Renal cortical epithelial cell (primary cell): ENCODE measurements at places on chromosomes 3 and 15. TPM values are rescaled to one million over a fixed set of nuclear protein-coding genes. Genes with fewer than 3 reads are reported as not detected.
A peak's percentile ranks its signal among the peaks of the same experiment; 100 is the strongest.

GRCh38 chr3:58563386-58564035, 13.7 kb downstream of the FAM107A start:
- peak; percentile 65 for DNase-seq

GRCh38 chr3:88142094-88142624, 7.6 kb upstream of the C3orf38 start:
- peak; percentile 58 for DNase-seq

Gene ADAMTSL3
- total RNA-seq, result 11.1 and 20.7 TPM in 2 replicates

DNA sequence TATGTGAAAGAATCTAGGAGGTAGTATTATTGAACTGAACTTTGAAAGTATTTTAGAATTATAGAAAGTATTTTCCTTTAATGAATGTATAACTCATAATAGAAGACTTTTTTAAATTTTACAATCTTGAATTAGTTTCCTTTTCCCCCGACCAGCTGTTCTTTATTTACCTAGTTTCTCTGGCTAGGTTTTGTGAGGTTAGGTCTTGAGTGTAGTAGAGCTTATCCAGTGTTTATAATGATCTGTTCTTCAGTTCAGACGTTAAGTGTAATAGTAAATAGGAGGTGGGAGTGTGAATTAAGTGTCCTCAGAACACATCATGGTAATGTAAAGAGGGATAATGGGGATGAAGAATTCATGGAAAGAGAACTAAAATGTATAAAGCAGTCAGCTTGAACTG, 93.8 kb downstream of the MYRIP start:
- no peak for DNase-seq

GRCh38 chr3:171860830-171861535, 17.8 kb downstream of the TMEM212 start:
- DNase-seq, result no peak

Gene BCL2A1
- total RNA-seq, result 9.9 TPM in 1 of 2 replicates, not detected in the other

DNA sequence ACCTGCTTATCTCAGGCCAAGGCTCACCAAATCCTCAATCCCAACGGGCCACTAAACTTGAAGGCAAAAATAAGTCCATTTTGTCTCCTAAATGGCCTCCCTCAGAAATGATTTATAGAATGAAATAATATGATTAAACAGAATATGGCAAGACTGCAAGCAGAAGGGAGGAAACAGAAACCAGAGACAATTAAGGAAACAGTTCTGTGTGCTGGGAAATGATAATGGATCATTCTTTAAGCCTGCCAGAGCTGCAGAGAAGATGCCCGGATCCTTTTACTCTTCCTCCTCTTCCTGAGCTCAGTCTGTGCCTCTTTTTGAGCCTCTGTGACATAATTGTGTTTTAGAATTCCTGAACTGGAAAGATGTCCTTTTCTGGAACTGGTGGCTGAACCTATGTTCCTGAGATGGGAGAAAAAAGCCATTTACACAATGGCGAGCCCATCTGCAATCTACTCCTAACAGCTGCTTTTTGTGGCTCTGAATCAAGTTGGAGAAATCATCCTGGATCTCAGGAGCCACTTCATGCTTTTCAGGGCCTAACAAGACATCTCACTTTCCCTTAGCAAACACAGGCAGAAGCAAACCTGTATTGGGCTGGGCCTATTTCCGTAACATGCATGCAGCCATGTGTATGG, 2.8 kb upstream of the ABHD2 start:
- DNase-seq, result no peak

- peak; percentile 9 for DNase-seq
These were observed 9.8 kb upstream of the TXNRD3 start for GRCh38 chr3:126664591-126665214.

DNA sequence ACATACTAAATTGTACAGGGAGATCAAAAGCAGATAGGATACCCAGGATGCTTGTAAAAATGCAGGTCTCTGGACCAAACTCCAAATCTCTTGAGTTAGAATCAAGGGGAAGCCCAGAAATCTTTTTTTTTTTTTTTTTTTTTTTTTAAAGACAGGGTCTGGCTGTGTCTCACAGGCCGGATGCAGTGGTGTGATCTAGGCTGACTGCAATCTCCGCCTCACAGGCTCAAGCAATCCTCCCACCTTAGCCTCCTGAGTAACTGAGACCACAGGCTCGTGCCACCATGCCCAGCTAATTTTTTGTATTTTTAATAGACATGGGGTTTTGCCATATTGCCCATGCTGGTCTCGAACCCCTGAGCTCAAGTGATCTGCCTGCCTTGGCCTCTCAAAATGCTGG, 373.5 kb downstream of the SHQ1 start:
- DNase-seq, result no peak

Gene IQCF5
- total RNA-seq, result not detected in 2 replicates

Gene PPP2R3A
- total RNA-seq, result 36.6 and 98.2 TPM in 2 replicates

- peak; percentile 14 for DNase-seq
These were observed 247.8 kb downstream of the IL5RA start for GRCh38 chr3:2862366-2862765.

- DNase-seq, result peak; percentile 16
These were observed 172.1 kb upstream of the LRRN1 start for GRCh38 chr3:3627114-3627513.

Gene SERPINI2
- total RNA-seq, result not detected in 2 replicates

- DNase-seq, result no peak
These were observed 36.0 kb downstream of the TSPAN3 start for GRCh38 chr15:77034695-77035489.

Gene SH3BP5
- total RNA-seq, result 7.7 and 12.9 TPM in 2 replicates

GRCh38 chr3:50122071-50122470, 33.1 kb upstream of the SEMA3F start:
- no peak for DNase-seq

GRCh38 chr3:186991470-186991869, 61.1 kb downstream of the ST6GAL1 start:
- no peak for DNase-seq

DNA sequence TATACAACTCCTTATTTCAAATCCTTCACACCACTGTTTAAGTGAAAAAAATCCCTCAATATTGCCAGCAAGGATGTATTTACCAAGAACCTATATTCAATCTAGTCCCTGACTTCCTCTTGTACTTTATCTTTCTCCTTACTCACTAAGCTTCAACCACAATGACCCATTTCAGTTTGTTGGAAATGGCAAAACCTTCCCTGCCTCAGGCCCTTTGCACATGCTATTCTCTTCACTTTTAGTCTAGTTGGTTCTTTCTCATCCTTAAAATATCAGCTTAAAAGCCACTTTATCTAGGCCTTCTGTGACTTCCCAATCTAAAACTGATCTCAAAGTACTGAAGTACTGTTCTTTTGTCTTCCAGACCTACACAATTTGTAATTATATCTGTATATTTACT, 81.3 kb upstream of the ACTC1 start:
- DNase-seq, result no peak

GRCh38 chr3:16595778-16596177, 9.4 kb downstream of the DAZL start:
- DNase-seq, result no peak

Gene FOXL2NB
- total RNA-seq, result 0.87 and 2.9 TPM in 2 replicates

GRCh38 chr15:67146234-67146633, 80.8 kb downstream of the SMAD3 start:
- peak; percentile 52 for DNase-seq

- no peak for DNase-seq
These were observed 29.1 kb upstream of the ST6GAL1 start for GRCh38 chr3:186901135-186901734.

GRCh38 chr3:138114431-138114918, 933 bp downstream of the DZIP1L start:
- DNase-seq, result peak; percentile 33

Gene DPPA2
- total RNA-seq, result 0.35 TPM in 1 of 2 replicates, not detected in the other

DNA sequence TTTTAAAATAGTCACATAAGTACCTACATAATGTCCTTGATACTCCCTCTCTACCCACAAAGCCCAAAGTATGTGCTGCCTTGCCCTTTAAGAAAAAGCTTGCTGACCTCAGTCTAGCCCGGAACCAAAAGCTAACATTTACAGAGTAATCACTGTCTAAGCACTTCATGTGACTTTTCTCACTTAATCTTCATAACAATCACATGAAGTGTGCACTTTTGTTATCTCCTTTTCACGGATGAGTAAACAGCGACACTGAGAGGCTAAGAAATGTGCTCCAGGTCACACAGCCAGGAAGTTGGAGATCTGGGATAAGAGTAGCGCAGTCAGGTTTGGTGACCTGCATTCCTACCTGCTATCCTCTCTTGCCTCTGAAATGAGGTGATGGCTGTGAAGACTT, 194.0 kb downstream of the ITPR1 start:
- peak; percentile 27 for DNase-seq

- no peak for DNase-seq
These were observed 61.1 kb downstream of the GRIP2 start for GRCh38 chr3:14478956-14479550.

DNA sequence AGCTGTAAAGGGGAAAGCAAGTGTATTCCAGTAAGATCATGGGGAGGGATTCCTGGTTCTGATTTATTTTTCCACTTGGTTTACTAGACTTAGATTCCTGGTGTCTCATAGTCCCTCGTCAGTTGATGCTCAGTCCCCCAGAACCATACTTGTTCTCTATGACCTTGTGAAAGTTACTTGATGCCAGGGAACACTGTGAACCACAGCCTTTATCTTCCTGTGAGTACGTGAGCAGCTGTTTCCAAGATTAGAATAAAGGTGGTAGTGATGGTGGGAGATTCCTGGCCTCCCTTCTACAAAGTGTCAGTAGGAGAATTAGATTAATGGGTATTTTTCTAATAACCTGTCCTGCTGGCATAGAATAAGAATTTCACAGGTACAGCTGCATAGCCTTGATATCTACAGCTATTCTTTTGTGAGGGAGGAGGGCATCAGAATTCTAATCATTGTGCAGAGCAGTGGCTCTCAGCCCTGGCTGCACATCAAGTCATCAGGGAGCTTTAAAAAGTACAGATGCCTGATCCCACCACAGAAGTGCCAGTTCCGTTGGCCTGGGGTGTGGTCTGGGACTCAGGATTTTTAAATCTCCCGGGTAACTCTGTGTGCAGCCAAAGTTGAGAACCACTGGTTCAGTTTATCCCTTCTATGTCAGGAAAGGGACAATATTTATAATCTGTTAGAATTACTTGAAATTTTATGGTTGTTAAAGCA, 20.0 kb downstream of the GPD1L start:
- DNase-seq, result no peak

GRCh38 chr3:108017587-108017986, 73.2 kb downstream of the CD47 start:
- no peak for DNase-seq

DNA sequence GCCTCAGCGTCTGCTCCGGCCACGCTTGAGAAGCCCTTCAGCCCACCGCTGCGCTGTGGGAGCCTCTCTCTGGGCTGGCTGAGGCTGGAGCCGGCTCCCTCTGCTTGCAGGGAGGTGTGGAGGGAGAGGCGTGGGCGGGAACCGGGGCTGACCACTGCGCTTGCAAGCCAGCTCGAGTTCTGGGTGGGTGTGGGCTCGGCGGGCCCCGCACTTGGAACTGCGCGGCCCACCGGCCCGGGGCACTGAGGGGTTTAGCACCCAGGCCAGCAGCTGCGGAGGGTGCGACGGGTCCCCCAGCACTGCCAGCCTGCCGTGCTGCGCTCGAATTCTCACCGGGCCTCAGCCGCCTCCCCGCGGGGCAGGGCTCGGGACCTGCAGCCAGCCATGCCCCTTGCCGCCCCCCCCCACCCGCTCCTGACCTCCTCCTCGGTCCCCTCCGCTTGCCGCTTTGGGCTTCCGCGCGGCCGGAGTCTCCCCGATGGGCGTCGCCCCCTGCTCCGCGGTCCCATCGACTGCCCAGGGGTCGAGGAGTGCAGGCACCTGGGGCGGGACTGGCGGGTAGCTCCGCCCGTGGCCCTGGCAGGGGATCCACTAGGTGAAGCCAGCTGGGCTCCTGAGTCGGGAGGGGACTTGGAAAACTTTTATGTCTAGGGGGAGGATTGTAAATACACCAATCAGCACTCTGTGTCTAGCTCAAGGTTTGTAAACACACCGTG, 106.7 kb downstream of the RAP2B start:
- no peak for DNase-seq

DNA sequence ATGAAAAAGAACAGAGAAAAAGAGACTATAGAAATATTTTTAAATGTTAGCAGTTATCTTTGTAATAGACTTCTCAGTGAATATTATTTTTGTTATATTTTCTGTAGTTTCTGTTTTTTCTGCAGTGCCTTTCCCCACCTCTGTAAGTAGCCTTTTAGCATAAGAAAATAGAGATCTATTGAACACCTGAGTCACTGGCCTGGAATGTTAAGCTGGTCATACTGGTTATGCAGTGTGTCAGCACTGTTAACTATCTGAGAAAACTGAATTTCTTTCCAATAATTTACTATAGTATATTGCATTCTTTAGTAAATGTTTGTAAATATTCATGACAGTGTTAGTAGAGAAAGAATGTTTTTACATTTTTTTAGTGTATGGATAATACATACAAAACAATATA, 79.8 kb downstream of the NECTIN3 start:
- peak; percentile 84 for DNase-seq

GRCh38 chr3:188446014-188446413, 292.1 kb downstream of the LPP start:
- DNase-seq, result no peak

Gene CADM2
- under 0.01 TPM in 1 of 2 replicates, not detected in the other for total RNA-seq

- no peak for DNase-seq
These were observed 8.3 kb downstream of the GPR156 start for GRCh38 chr3:120276767-120277166.

DNA sequence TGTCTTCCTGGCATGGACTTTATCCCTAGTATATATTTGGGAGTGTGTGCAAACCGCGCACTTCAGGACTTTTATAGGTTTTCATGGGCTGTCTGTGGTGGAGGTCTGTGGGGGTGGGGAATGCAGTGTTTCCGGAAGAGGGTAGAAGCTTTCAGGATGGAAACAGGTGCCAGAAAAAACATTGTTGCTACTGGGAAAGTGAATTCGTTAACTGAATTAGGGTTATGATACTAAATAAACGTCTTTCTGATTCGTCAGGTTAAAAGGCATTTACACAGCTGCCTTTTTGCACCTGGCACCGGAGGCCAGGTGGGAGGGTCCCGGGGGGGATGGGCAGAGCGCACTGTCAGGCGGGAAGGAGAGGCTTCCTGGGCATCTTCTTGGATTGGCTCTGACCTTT, 62.1 kb downstream of the SLCO3A1 start:
- DNase-seq, result peak; percentile 51

Gene FBXL2
- 22.6 and 38.1 TPM in 2 replicates for total RNA-seq

Gene MAP1A
- total RNA-seq, result 0.52 and 6.1 TPM in 2 replicates

Gene STRA6
- total RNA-seq, result 0.45 and 0.69 TPM in 2 replicates

DNA sequence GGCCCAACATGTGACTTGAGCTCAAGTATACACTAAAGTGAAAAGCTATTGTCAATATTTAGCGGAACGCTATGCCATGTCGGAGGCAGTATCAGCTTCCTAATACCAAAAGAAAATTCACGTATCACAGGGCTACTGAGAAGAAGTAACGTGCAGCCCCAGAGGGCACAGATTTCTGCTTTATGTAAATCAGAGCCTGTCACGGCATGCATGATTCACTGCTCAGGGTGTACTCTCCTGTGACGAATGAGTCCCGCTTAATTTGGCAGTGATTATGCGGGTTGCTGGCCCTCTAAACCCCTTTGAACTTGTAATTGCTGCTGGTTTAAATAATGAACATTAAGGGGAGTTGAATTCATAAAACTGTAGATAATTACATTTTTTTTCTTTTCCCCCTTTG, 85.3 kb downstream of the MEIS2 start:
- DNase-seq, result peak; percentile 44
